ENCODE measurements at places on chromosomes 2 and 18.

GRCh38 chr2:24022975-24023575 is 13.2 kb downstream of the MFSD2B start:
- DNase-seq, result no peak

- DNase-seq, result no peak
Observed at GRCh38 chr2:224851811-224852210, 135.6 kb upstream of the CCDC195 start.

GRCh38 chr18:3581890-3582289 is 131.9 kb downstream of the TGIF1 start:
- no peak for DNase-seq

DNA sequence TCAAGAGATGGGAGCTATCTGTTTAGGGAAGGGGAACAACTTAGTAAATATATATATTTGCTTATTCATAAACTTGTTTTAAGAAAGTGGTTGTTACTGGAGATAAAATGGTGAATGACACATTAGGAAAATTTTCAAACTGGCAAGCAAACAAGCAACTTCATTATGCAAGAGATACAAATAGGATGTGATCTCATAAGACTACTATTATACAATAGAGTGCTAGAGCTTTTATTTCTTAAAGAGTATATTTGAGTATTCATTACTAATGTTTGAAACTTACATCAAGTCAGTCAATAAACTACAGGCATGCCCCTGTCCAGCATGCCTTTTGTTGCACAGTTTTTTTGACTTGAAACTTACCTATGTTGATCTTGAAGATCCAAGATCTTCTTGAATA is 355.2 kb upstream of the KCNJ3 start:
- DNase-seq, result no peak

GRCh38 chr2:35962585-35963146 is 392.9 kb upstream of the CRIM1 start:
- DNase-seq, result no peak

DNA sequence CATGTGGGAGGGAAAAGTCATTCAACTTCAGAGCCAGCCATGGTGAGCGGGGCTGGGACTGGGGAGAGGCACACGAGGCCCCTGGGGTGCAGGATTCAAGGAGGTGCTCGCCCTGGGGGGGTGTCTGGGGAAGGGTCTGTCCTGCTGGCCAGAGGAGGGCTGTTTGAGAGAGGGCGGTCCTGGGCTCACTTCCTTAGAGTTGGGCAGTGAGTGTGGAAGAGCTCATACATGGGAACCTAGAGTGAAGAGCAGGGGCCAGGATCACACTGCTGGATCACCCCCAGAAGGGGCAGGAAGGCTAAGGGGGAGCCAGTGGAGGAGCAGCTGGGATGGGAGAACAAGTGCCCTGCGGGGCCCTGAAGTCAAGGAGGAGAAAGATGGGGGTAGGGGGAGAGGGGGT is 6.5 kb downstream of the SH3BP4 start:
- no peak for DNase-seq

- DNase-seq, result no peak
Observed at GRCh38 chr2:85588236-85588635, 4.0 kb downstream of the VAMP5 start.

DNA sequence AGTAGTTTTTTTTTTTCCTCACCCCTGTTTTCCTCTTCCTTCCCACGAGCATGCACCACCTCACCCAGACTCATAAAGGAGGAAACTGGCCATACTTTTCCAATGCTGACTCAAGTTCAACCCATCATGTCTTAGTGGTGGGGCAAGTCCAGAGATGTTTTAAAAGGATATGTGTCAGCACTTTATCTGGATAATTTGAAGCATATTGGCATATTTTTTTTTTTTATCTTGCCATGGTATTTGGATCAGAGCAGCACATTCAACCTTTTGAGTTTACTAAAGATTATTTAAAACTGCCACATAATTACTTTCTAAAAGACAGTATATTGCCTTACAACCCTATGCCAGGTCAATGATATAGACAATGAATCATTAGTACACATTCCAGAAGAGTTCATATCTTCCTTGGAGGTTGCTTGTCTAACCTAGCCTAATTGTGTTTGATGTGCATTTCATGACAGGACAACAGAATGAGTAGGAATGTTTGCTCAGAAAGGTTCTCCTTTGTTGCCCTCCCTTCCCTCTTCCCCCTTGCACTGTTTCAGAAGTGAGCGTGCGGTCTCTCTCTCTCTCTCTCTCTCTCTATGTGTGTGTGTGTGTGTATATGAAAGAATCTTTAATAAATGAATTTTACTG is 950.7 kb upstream of the FAM98A start:
- DNase-seq, result no peak

DNA sequence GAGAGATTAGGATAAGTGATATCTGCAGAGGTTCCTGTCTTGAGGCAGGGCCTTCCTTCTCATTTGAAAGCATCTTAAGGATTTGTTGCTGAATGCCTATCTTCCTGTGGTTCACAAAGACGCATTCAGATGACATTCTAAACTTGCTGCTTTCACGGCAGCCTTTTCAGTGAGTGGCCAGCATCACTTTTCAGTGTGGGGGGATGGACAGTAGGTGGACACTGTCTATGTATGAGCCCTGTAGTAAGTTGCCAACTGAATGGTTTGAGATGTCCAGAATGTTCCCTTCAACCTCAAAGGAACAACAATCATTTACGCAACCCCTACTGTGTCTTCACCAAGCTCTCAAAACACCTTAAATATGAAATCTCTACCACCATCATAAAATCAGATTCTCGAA is 46.6 kb downstream of the SETBP1 start:
- no peak for DNase-seq

DNA sequence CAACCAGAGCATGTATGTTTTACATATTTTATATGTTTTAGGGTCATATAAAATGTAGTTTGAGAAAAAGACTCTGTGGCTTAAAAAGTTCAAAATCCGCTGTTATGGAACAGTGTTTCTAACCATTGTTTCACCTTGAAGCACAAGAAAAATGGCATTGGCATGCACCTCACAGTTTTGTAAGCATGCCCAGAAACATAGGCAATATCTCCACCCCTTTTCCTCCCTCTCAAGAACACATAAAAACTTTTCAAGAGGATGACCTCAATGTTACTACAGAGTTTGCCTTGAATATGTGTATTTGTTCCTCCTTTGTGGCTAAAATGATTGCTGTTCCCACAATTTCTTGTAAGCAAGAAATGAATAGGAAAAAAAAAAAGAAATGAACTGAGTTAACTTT is 29.3 kb upstream of the SLC40A1 start:
- DNase-seq, result no peak

DNA sequence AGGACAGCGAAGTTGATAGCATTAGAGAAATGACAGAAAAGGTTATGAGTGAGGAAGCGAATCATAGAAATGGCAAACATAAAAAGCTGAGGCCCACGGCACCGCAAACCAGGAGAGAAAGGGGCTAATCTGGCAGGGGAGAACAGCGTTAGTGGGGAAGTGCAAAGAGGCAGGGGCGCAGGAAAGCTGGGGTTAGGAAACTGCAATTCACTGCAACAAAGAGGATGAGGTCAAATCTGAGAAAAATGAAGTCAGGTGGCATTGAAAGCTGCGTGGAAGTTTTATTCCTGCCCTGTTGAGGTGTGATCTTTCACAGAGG is 653 bp upstream of the ABI2 start:
- no peak for DNase-seq

GRCh38 chr18:50791599-50792438 is 28.0 kb downstream of the MRO start:
- DNase-seq, result no peak

DNA sequence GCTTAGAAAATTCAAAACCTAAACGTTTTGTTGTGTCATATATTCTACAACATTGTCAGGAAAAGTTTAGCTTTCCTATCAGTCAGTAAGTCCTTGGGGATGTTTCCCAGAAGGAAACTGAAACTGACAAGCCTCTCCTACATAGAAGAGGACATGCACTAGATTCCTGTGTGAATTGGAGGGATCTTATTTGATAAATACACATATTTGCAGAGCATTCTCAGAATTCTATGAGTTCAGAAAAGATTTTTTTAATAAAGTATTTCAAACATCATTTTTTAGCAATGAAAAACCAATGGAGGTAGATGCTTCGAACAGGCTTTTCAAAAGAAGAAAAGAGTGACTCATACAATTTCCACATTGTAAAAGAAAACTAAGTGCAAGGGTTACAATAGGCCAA is 1706.7 kb downstream of the SUCLG1 start:
- DNase-seq, result peak; percentile 33

GRCh38 chr2:1421731-1422130 is 8.5 kb downstream of the TPO start:
- no peak for DNase-seq

All from fibroblast of skin of back (primary cell).